Heart left ventricle (tissue), 16 donors: ENCODE measurements at places on chromosomes 5 and 9. TPM values are rescaled to one million over a fixed set of nuclear protein-coding genes. Genes with fewer than 3 reads are reported as not detected.
A peak's percentile ranks its signal among the peaks of the same experiment; 100 is the strongest.

The CCNJL gene
- total RNA-seq: 4.1 TPM

DNA sequence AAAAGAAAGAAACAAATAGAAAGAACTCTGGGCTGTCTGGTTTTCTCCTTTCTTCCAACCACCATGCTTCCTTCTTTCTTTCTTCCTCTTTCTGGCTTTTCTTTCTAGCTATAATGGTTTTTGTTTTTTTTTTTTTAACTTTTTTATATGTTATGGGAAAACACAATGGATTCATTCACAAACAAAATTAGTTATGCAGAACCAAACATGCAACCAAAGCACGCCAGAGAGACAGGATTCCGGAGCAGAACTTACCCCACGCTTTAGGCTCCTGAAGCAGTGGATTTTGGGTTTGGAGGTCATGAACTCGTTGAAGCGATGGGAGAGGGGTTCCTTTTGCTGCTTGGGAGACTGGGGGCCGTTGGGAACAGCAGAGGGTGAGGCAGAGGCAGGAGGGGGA is 88.3 kb downstream of the USP20 start:
- DNase-seq: no peak
- no peaks in the 10 kb centered on the region for H3K27me3 ChIP-seq
- no peaks in the 10 kb centered on the region for H3K4me1 ChIP-seq
- H3K4me3 ChIP-seq: no peak overlapping the region

The OR1N2 gene
- not detected for total RNA-seq

- H3K4me1 ChIP-seq: no peaks in the 10 kb centered on the region
- H3K27me3 ChIP-seq: no peaks in the 10 kb centered on the region
- no peak overlapping the region for H3K27ac ChIP-seq
- no peak overlapping the region for H3K4me3 ChIP-seq
- DNase-seq: no peak
Measured at GRCh38 chr5:104967806-104968410, 1405.3 kb upstream of the NUDT12 start.

The PROB1 gene
- 26.6 TPM for total RNA-seq

DNA sequence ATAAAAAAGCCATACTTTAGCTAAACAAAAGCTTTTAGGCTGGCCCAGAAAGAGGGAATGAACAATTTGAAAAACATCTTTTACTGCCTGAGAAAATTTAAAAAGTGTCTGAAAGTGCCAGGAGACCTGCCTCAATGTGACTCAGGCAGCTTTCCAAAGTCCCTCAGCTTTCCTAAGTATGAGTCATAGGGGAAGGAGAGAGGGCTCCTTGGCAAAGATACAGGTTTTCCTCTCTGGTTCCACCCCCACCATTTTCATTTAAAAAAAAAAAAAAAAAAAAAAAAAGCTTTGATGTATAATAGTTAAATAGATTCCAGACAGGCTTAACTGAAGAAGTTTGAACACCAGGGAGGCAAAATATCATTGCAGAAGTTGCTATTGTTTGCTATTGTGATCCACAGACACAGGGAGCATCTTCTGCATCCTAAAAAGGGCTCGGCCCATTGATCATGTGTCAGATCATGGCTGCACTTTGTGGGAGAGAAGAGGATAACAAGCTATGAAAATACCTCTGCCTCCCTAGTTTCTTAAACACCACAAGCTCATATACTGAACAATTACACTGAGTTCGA is 71.5 kb downstream of the MRPS27 start:
- no peak overlapping the region for H3K4me3 ChIP-seq
- peaks cover 20% of the 10 kb centered on the region for H3K4me1 ChIP-seq
- H3K27me3 ChIP-seq: no peaks in the 10 kb centered on the region
- DNase-seq: peak; percentile 57
- H3K27ac ChIP-seq: peak overlapping the region; percentile 14

The PDZD2 gene
- total RNA-seq: 97.4 TPM

DNA sequence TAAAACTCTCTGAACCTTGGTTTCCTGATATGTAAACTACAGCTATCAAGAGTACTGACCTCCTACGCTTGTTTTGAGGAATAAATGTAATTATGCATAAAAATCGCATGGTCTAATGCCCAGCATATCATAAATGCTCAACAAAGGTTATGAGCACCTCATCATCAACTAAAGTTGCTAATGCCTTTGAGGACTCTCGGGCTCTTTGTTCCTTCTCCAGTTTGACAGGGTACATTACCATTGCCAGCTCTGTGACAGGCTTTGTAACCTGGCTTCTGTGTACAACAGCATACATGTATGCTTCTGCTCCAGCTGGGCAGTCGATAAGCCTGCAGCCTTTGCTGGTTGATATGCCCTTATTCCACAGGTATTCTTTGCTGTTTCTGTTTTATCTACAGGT is 95.2 kb downstream of the C9orf152 start:
- H3K36me3 ChIP-seq: peaks cover 7% of the 10 kb centered on the region
- H3K27ac ChIP-seq: no peak overlapping the region
- no peak overlapping the region for H3K4me3 ChIP-seq
- peaks cover 67% of the 10 kb centered on the region for H3K4me1 ChIP-seq
- no peak for DNase-seq
- no peaks in the 10 kb centered on the region for H3K27me3 ChIP-seq

The ADGRV1 gene
- total RNA-seq: not detected

GRCh38 chr5:1477341-1477740 is 32.1 kb upstream of the SLC6A3 start:
- H3K27ac ChIP-seq: no peak overlapping the region
- H3K4me3 ChIP-seq: no peak overlapping the region
- DNase-seq: peak; percentile 59

DNA sequence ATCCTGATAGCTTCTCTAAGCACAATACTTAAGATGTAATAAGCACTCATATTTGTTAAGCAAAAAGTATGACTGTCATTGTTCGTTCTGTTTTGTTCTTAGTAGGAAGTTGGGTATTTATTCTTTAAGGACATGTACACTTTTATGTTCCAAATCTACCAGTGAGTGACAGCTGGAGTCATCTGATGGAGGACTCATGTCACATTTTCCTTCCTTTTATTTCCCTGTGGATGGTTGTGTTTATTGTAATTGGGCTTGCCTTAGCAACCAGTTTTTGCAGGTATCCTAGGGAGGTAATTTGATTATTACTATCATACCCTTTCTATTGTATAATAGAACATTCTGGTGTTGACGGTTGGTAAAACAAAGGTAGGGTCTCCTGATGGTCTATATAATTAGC is 145.7 kb downstream of the ZSWIM6 start:
- H3K27me3 ChIP-seq: no peaks in the 10 kb centered on the region
- no peak overlapping the region for H3K27ac ChIP-seq
- no peaks in the 10 kb centered on the region for H3K36me3 ChIP-seq
- no peak for DNase-seq
- no peak overlapping the region for H3K4me3 ChIP-seq

The DIRAS2 gene
- 0.96 TPM for total RNA-seq

GRCh38 chr9:107717529-107718314 is 228.2 kb upstream of the KLF4 start:
- H3K36me3 ChIP-seq: no peaks in the 10 kb centered on the region
- no peak overlapping the region for H3K27ac ChIP-seq
- H3K4me3 ChIP-seq: no peak overlapping the region
- no peaks in the 10 kb centered on the region for H3K4me1 ChIP-seq

DNA sequence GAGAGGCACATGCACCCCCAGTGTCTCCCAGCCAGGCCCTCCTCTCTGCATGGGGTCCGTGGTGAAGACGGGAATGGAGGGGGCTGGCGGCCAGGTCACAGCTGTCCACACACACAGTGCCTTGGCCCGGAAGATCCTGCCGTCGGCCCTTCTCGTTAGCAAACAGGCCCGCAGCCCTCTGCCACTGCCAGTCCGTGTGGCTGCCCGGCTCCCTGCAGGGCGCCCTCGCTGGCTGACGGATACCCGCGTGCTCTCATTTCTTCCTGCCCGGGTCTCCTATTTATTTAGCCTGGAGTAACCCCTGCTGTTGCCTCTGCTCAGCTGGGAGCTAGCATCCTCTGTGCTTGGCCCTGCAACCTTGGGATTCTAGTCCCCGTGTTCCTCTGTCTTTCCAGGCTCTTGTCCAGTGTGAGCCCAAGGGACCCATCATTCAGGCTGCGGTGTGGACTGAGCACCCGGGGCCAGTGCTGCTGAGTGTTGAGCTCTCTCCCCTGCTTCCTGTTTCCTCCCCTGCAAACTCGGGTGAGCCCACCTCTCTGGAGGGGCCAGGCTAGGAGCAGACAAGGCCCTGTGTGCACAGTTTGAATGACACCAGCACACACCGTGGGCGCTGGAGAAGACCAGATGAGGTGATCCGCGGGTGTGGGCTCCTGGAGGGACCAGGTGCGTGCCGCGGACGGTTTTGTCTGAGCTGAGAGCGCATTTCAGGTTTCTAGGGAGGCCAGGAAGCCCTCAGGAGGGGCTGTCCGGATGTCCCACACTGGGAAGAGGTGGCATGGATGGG is 14.6 kb upstream of the RNU6ATAC start:
- DNase-seq: peak; percentile 73
- no peak overlapping the region for H3K4me3 ChIP-seq
- H3K36me3 ChIP-seq: no peaks in the 10 kb centered on the region

The IL11RA gene
- 45.2 TPM for total RNA-seq

GRCh38 chr5:5487585-5488360 is 65.3 kb downstream of the ICE1 start:
- DNase-seq: no peak
- H3K27ac ChIP-seq: no peak overlapping the region

The EGFLAM gene
- 8.0 TPM for total RNA-seq
